ENCODE measurements at places on chromosomes 2 and 18. TPM values are rescaled to one million over a fixed set of nuclear protein-coding genes. Genes with fewer than 3 reads are reported as not detected.

ANKRD29 gene
- 4.2 TPM for total RNA-seq

SAG gene
- 0.19 TPM for total RNA-seq

- no peak for DNase-seq
Measured at GRCh38 chr2:241110089-241110606, 8.1 kb upstream of the MTERF4 start.

DNA sequence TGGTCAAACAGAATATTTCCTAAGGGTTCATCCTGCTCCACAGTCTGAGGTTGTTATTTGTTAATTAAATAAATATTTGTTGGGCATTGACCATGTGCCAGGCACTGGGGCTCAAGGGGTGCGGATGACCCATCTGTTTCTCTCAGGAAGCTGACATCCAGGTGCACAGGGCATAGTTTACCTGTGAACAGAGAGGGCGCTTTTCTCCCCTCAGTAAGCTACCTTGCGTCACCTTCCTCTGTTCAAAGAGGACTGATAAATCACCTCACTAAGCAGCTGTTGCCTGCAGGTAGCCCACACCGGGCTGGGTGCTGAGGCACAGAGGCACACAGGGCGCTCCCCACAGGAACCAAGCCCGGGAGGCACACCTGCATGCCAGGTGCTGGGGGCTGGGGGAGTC lies 41.6 kb downstream of the SH3RF3 start:
- DNase-seq = no peak

DNA sequence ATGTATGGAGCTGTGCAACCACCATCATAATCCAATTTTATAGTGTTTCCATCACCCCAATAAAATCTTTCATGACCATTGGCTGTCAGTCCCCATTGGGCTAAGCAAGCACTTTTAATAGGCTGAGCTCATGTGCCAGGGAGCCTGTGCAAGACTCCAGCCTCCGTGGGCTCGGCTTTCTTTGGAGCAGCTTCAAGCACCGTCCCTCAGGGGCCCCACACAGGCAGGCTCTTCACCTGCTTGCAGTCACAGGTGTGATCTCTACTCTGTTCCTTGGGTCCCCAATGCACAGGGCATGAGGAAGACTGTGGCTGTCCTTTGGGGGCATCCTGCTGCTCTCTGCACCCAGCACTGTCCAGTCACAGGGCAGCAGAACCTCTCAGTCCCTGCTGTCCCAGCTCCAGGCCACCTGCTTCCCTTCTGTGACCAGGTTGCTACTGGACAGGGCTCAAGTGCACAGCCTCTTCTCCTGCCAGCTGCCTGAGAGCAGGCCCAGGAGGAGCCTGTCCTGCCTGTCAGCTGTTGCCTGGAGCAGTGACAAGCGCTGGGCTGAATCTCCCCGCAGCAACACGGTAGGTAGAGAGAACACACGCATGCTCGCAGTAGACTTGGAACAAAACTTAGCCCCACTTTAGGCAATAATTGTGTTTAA lies 40.7 kb upstream of the TMEM131 start:
- no peak for DNase-seq

DNA sequence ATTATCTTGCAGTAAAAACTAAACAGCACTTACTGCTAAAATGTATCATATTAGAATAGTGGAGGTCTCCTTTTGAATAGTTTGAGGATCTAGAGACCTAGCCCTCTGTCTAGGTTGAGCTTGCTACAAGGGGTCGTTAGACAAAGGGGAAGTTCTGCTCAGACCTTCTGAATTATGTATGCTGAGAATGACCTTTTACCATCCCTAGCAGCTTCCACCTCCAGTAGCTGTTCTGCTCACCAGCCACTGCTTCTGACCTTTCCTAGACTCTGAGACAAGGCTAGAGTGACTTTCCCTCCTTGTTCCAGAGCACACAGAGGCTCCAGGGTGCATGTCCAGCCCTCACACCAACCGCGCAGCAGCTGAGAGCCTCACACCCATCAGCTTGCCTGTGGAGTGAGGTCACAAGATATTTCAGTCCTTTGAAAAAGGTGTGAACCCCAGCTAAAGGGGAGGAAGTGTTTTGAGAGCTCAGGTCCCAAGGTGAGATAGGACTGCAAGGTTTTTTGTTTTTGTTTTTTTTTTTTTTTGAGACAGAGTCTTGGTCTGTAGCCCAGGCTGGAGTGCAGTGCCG lies 289.3 kb upstream of the TNP1 start:
- DNase-seq = no peak

ADRA2B gene
- total RNA-seq = 0.05 TPM
